Stimulated activated CD8-positive, alpha-beta memory T cell treated with anti-CD3 and anti-CD28 coated beads, Interleukin-15, amount 100 ng/mL, for 4 hours (primary cell): ENCODE measurements at places on chromosomes 5 and 9.

DNA sequence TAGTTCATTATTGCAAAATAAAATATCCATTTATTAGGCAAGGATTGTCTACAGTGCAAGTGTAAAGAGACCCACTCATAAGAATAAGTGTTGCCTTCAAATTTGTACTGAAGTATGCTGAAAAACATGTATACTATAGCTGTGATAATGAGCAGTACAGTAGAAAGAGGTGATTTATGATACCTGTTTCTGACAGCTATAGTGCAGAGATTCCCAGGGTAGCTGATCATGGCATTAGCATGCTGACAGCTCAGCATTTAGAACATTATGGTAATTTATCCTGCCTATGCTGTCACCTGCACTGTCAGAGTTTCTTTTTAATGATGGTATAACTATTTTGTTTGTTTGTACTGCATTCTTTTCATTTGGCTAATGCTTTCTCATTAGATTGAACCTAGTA, 177.6 kb upstream of the TLX3 start:
- no peak for DNase-seq

DNA sequence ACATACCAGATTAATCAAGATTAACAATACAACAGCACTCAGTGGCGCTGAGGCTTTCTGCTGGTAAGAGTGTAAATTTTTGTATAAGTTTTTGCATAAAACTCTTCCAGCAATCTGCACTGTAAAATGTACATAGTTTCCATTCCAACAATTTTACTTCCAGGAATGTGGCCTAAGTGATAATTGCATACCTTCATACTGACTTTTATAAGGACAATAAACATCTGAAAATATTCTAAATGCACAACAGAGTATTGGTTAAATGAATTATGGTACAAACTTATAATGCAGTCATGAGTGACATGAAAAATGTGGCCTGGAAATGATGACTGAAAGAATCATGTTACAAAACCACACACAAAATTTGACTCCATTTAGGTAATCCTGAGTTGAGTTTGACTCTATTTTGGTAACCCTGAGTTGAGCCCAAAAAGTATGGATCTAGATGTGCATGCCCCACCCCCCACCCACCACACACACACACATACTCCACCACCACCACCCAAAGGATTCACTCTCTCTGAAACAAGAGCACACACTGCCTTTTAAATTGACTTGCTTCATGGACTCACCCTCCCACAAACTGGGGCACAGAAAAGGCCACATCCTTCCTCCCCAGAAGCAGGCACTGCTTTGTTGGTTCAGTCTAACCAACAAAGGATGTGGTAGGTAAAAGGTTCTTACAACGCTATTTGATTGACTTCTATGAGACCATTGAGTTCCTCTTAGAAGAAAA, 137.6 kb downstream of the SUSD1 start:
- peak; percentile 42 for DNase-seq

- no peak for DNase-seq
Measured at GRCh38 chr5:37575541-37576489, 196.7 kb downstream of the WDR70 start.

- DNase-seq = no peak
Measured at GRCh38 chr5:2168601-2169429, 286.1 kb upstream of the IRX4 start.

- DNase-seq = no peak
Measured at GRCh38 chr5:10797261-10797660, 36.2 kb upstream of the DAP start.

GRCh38 chr9:112743216-112743836, 7.2 kb upstream of the SNX30 start:
- DNase-seq = no peak

DNA sequence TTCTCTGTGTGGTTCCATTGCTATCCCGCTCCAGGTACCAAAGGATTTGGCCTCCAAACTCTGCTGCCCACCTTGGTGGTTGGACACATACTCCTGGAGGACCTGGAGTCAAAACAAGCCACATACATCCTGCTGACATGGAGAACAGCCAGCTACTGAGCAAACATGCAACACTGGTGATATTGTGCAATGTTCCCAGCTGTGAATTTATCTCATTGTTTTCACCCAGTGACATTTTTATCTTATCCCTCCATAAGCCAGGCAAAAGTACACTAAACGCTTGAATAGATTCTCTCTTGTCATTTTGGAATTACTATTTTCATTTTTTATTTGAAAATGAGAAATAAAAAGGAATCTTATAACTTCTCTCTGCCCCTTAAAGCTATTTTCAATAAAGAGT, 11.1 kb upstream of the CTSL start:
- DNase-seq = no peak

DNA sequence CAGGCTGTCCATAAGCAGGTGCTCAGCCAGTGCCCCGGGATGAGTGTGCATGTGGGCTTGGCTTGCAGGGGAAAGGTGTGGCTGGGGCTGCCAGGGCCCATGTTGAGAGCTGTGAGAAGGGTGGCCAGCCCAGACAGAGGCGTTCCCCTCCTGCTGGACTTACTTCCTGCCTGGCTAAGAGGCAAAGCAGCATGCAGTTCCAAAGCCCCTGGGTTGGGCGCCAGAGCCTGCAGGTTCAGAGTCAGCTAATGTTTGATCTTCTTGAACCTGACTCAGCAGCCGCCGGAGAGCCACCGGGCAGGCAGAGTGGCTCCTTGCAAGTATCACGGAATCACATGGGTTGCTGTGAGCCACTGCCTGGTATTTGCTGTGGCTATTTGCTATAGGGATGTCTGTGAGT, 168.4 kb upstream of the MAP1B start:
- DNase-seq = no peak

DNA sequence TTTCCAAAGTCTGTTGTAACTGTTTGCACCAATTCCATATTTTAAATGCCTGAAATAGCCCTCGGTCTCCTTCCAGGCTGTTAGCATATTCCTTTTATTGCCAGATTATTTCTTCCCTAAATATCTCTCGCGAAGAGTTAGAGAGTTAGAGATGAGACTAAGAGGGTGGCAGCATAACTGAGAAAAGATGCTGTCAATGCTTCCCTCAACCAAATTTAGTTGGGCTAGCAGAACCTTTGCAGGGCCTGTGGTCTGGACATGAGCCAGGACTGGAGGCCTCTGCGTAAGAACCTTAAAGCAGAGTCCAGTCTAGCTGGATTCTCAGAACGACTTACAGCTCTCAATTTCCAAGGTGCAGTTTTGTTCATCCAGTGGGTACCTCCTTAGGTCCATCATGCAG, 135.9 kb downstream of the GABRB2 start:
- DNase-seq = no peak

GRCh38 chr5:105659396-105659795, 2011.3 kb downstream of the EFNA5 start:
- no peak for DNase-seq

GRCh38 chr9:129347316-129348120, 169.5 kb upstream of the IER5L start:
- no peak for DNase-seq

- DNase-seq = no peak
Measured at GRCh38 chr9:133945314-133945975, 46.7 kb downstream of the VAV2 start.

DNA sequence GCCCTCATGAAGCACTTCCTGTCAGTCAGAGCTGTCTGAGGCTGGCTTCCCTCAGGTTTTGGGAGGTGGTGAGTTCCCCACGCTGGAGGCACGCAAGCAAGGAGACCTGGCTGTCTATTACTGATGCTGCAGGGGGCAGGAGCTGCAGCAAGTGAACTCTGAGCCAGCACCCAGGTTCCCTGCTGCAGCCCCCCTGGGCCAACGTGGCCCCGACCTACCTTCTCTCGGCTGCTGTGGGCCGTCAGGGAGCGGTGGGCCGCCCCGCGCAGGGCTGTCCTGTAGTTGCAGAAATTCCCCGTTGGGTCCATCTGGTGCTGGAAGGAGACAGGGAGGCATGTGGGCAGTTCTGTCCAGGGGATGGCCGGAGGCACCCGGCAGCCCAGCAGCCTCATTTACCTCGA, 46.8 kb upstream of the RNF130 start:
- DNase-seq = no peak

- no peak for DNase-seq
Measured at GRCh38 chr5:178343306-178343705, 110.7 kb upstream of the PHYKPL start.
